ENCODE measurements at places on chromosomes 13 and 19. TPM values are rescaled to one million over a fixed set of nuclear protein-coding genes. Genes with fewer than 3 reads are reported as not detected.

- no peak overlapping the region for H3K27ac ChIP-seq
- DNase-seq: no peak
- H3K4me3 ChIP-seq: no peak overlapping the region
- no peaks in the 10 kb centered on the region for H3K4me1 ChIP-seq
- H3K36me3 ChIP-seq: peaks cover 4% of the 10 kb centered on the region
- no peaks in the 10 kb centered on the region for H3K27me3 ChIP-seq
Observed at GRCh38 chr13:23678795-23679194, 108.6 kb downstream of the TNFRSF19 start.

- H3K27me3 ChIP-seq: no peaks in the 10 kb centered on the region
- H3K36me3 ChIP-seq: peaks cover 11% of the 10 kb centered on the region
- H3K4me3 ChIP-seq: no peak overlapping the region
Observed at GRCh38 chr13:99265821-99266426, 7.7 kb upstream of the GPR18 start.

PRR20B gene
- not detected for total RNA-seq

DNA sequence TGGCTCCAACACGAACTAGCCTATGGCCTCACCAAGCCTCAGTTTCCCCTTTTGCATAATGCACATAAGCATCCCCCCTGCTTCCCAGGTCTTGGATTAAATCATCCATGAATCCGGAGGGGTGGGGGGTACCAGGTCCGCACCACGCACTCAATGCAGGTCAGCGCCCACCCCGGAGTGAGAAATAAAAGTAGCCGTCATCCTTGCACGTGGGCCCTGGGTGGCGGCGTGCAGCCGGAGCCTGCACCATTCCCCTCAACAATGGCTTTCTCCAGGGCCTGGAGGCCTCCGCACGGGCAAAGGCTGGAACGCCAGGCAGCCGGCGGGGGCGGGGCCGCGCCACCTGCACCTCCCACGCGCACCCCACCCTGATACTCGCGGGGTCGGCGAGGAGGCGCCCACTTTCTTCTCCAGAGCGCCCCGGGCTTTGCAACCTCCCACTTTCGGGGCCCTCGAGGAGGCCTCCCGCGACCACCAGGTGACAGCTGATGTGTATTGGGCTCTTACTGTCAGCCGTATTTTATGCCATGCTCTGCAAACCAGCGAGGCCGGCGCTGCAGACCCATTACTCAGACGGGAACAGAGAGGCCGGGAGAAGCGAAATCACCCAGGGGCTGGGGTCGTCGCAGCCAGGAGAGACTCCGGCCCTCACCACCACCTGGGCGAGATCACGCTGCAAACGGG, 767 bp upstream of the GADD45B start:
- H3K4me1 ChIP-seq: peaks cover 4% of the 10 kb centered on the region
- H3K4me3 ChIP-seq: peak overlapping the region; percentile 96
- peak overlapping the region; percentile 38 for H3K27ac ChIP-seq
- peak; percentile 87 for DNase-seq
- no peaks in the 10 kb centered on the region for H3K36me3 ChIP-seq

ZNF549 gene
- total RNA-seq: 9.2 TPM

WDR88 gene
- total RNA-seq: not detected

TEAD2 gene
- total RNA-seq: 142 TPM

- no peak overlapping the region for H3K27ac ChIP-seq
- no peak overlapping the region for H3K4me3 ChIP-seq
- H3K4me1 ChIP-seq: no peaks in the 10 kb centered on the region
Observed at GRCh38 chr13:102300379-102300778, 101.5 kb downstream of the FGF14 start.

DNA sequence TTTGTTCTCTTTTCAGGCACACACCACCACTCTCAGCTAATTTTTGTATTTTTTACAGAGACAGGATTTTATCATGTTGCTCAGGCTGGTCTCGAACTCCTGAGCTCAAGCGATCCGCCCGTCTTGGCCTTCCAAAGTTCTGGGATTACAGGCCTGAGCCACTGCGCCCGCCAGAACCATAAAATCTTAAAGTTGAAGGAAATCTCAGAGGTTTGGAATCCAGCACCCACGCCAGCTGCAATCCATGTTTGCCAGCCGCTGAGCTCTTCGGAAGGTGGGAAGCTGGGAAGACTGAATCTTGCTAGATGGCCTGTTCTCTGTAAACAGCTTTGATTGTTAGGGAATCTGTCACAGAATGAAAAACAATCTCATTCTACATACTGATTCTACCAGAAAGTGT, 38.5 kb downstream of the SPATA13 start:
- H3K4me1 ChIP-seq: no peaks in the 10 kb centered on the region
- H3K4me3 ChIP-seq: no peak overlapping the region
- no peak overlapping the region for H3K27ac ChIP-seq
- H3K36me3 ChIP-seq: no peaks in the 10 kb centered on the region

DNA sequence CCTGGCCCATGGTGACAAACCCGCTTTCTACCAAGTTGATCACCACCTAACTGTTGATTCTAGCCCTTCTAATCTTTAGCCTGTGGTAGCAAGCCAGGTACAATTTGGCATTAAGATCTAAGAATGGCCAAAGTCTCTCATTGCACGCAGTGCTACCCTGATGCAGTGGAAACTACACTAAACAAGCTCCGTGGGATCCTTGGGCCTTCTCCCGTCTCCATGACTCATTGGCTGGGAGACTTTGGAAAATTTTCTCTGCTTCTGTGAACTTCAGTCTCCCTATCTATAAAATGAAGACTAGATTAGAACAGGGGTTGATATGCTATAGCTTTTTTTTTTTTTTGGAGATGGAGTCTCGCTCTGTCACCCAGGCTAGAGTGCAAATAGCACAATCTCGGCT, 223.0 kb downstream of the TSHZ3 start:
- H3K4me3 ChIP-seq: no peak overlapping the region
- H3K27me3 ChIP-seq: no peaks in the 10 kb centered on the region
- no peaks in the 10 kb centered on the region for H3K36me3 ChIP-seq
- no peak for DNase-seq
- H3K27ac ChIP-seq: no peak overlapping the region

DNA sequence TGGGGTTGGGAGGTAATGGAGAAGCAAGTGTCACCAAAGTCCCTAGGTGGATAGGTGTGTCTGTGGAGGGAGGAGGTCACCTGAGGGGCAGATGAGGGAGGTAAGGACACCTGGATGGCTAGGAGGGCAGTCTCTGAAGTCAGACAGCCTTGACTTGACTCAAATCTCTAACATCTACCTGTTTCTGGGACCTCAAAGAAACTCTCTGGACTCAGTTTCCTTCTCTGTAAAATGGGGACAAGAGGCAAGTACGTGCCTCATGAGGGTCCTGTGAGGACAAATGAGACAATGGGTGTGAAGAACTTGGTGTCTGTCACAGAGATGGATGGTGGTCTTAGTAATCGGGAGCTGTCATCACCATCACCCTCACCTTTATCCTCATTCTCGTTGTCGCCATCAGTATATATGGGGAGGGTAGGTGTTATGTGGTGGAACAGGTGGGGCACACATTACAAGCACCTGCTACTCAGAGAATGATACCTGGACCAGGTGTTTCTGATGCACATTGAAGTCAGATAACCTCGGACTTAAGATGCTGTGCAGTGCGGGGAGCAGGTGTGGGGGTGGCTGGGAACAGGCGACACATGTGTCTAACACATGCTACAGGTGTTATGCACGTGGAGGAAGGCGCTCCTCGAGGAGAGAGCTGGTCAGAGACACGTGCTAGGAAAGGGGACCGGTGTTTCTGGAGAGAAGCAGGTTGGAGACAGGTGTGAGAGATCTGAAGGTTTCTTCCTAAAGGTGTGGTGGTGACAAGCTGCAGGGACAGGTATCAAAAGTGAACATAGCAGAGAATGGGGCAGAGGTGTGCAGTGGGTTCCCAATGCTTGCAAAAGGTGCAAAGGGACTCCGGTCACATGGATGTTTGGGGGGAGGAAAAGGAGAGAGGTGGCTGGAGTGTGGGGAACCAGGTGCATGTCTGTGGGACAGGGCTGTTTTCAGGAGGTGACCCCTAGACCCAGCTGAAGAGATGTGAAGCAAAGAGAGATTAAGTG, 3.8 kb downstream of the ERFL start:
- H3K27me3 ChIP-seq: peaks cover 97% of the 10 kb centered on the region
- no peak overlapping the region for H3K4me3 ChIP-seq
- H3K4me1 ChIP-seq: no peaks in the 10 kb centered on the region
- no peaks in the 10 kb centered on the region for H3K36me3 ChIP-seq
- no peak overlapping the region for H3K27ac ChIP-seq
- DNase-seq: no peak

DNA sequence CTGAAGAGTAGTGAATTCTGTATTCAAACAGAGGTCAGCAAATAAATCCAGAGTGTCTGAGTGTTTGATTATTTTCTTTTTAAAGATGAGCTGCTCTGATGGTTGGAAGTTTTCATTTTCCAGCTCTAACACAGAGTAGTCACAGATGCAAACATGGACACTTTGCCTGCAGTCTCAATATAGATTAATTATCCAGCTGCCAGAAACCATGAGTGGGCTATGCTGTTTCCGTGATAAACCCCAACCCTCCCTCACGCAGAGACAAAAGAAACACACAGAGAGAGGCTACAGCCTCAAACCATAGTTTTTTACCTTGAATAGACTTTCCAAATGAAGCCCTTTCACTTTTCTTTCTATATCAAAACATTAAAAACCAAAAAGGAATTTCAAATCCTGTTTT, 884.7 kb downstream of the DIAPH3 start:
- no peak for DNase-seq
- peaks cover 4% of the 10 kb centered on the region for H3K4me1 ChIP-seq
- H3K4me3 ChIP-seq: no peak overlapping the region
- no peak overlapping the region for H3K27ac ChIP-seq

GRCh38 chr19:5507065-5507909, 52.1 kb downstream of the ZNRF4 start:
- no peaks in the 10 kb centered on the region for H3K27me3 ChIP-seq
- no peaks in the 10 kb centered on the region for H3K4me1 ChIP-seq
- DNase-seq: no peak
- H3K36me3 ChIP-seq: no peaks in the 10 kb centered on the region
- H3K27ac ChIP-seq: no peak overlapping the region
- H3K4me3 ChIP-seq: no peak overlapping the region

DNA sequence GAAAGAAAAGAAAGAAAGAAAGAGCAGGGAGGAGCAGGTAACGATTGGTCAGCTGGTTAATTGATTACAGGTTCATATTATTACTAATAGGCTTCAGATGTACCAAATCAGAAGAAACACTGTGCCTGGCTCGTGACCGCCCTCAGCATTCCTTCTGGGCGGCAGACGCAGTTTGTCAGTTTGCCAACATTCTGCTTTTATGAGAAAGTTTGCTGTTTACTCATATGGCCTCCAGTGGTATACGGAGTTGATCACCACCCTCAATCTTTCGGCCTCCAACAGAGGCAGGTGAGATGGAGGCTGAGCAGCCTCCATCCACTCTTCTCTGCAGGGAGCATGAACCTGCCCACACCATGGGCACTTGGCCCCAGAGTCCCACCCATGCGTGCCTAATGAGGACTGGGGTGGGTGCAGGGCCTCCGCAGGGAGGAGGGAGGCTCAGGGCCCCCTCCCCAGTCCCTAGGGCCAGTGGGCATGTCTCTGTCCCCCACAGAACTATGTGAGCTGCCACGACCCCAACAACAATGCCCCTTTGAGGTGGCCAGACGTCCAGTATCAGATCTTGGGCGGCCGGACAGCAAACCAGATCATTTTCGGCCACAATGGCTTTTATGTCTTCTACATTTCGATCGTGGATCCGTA, 8.8 kb downstream of the PRR22 start:
- no peak overlapping the region for H3K4me3 ChIP-seq
- H3K4me1 ChIP-seq: no peaks in the 10 kb centered on the region
- no peaks in the 10 kb centered on the region for H3K27me3 ChIP-seq
- no peaks in the 10 kb centered on the region for H3K36me3 ChIP-seq
- H3K27ac ChIP-seq: no peak overlapping the region

GRCh38 chr19:45645068-45645630, 6.0 kb upstream of the EML2 start:
- no peak overlapping the region for H3K27ac ChIP-seq
- H3K36me3 ChIP-seq: no peaks in the 10 kb centered on the region
- H3K4me3 ChIP-seq: no peak overlapping the region
- H3K27me3 ChIP-seq: no peaks in the 10 kb centered on the region
- no peaks in the 10 kb centered on the region for H3K4me1 ChIP-seq

DNA sequence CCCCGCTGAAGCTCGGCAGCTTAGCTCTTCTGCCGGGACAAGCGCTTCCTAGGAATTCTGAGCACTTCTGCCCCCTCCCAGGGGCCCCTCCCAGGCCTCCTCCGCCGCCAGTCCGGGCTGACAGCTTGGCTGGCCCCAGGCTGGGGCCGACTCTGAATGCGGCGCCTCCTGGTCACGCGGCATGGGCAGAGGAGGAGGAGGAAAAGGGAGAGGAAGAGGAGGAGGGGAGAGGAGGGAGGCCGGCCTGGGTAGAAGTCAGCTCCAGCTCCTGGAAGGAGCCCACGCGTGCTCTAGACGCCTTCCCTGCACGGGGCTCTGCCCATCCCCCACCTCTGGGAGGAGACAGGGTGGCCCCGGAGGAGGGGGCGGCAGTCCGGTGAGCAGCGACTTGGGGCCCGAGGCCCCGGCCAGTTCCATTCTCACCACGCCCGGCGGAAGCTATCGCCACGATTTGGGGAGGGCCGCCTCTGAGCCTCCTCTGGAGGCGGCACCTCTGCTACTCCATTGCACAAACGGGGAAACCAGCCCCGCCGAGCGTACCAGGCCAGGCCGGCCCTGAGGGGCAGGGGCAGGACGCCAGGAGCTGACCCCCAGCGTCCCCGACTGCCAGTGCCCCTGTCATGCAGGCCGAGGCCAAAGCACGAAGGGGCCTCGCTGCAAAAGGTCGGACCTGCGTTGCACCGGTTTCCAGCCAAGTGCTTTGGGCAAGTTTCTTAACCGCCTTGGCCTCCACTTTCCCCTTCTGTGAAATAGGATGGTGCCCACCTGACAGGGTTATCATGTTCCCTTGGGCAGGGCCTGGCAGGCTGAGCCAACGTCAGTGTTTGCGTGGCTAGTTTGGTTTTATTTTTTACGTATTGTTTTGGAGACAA, 31.6 kb downstream of the CCNE1 start:
- peaks cover 28% of the 10 kb centered on the region for H3K27me3 ChIP-seq
- H3K27ac ChIP-seq: no peak overlapping the region
- no peaks in the 10 kb centered on the region for H3K36me3 ChIP-seq
- DNase-seq: peak; percentile 71

DNA sequence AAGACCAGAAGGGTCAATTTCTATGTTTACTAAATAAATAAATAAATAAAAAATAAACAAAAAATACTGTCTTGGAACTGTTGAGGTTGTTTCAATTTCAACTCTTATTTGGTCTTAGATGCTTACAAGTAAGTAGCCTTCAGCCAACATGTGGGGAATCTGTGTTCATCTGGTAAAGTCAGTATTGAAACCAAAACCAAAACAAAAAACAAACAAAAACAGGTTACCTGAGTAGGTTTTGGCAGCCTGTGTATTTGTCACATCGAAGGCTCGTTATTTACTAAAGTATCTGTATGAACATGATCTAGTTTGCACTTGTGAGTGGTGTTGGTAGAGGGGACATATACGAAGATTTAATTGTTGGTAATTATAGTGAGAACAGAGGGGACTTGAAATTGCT, 471.5 kb downstream of the SLITRK5 start:
- H3K4me3 ChIP-seq: no peak overlapping the region
- DNase-seq: no peak
- H3K27me3 ChIP-seq: no peaks in the 10 kb centered on the region

- no peaks in the 10 kb centered on the region for H3K27me3 ChIP-seq
- no peak for DNase-seq
- H3K27ac ChIP-seq: no peak overlapping the region
- H3K4me1 ChIP-seq: no peaks in the 10 kb centered on the region
Observed at GRCh38 chr13:26719356-26719945, 41.1 kb downstream of the GPR12 start.

GRCh38 chr19:1955171-1956121, 14.5 kb downstream of the CSNK1G2 start:
- H3K27ac ChIP-seq: no peak overlapping the region
- no peak overlapping the region for H3K4me3 ChIP-seq
- H3K36me3 ChIP-seq: peaks cover 14% of the 10 kb centered on the region
- H3K4me1 ChIP-seq: no peaks in the 10 kb centered on the region

All from endodermal cell (in vitro differentiated cells).